ENCODE measurements at places on chromosomes 16 and 17. TPM values are rescaled to one million over a fixed set of nuclear protein-coding genes. Genes with fewer than 3 reads are reported as not detected.

HBM gene
- total RNA-seq: not detected

KRT14 gene
- total RNA-seq: not detected

TAOK2 gene
- 41.3 TPM for total RNA-seq

CDH15 gene
- 0.99 TPM for total RNA-seq

OXLD1 gene
- total RNA-seq: 45.6 TPM

PRSS8 gene
- not detected for total RNA-seq

TAT gene
- total RNA-seq: not detected

MT4 gene
- not detected for total RNA-seq

PHOSPHO1 gene
- total RNA-seq: 0.17 TPM

CEP112 gene
- total RNA-seq: 5.4 TPM

METRN gene
- total RNA-seq: 37.5 TPM

SDR42E2 gene
- total RNA-seq: not detected

SLC35G6 gene
- not detected for total RNA-seq

HAS3 gene
- total RNA-seq: 0.26 TPM

TVP23A gene
- total RNA-seq: 0.26 TPM

DOC2A gene
- total RNA-seq: 0.26 TPM

VASN gene
- total RNA-seq: 57.0 TPM

CX3CL1 gene
- total RNA-seq: not detected

ABCA8 gene
- 47.2 TPM for total RNA-seq

FBXO39 gene
- 0.66 TPM for total RNA-seq
